ENCODE measurements at places on chromosomes 2 and 18. TPM values are rescaled to one million over a fixed set of nuclear protein-coding genes. Genes with fewer than 3 reads are reported as not detected.
A peak's percentile ranks its signal among the peaks of the same experiment; 100 is the strongest.

DNA sequence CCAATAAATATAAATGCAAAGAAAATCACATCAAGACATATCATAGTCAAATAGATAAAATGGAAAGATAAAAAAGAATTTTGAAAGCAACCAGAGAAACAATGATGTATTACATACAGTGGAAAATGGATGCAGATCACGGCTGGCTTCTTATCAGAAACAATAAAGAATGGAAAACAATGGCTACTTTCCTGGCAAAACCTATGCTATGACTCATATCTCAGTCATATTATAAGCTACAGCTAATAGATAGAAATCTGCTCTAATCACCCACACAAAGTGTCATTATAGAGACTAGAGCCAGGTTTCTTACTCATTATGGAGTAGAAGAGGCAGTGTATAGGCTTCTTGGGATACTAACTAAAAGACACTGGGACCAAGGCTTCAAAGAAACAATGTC lies 93.5 kb upstream of the TACR1 start:
- no peaks in the 10 kb centered on the region for H3K27me3 ChIP-seq
- H3K4me1 ChIP-seq, result peaks cover 17% of the 10 kb centered on the region
- no peak overlapping the region for H3K4me3 ChIP-seq
- no peaks in the 10 kb centered on the region for H3K36me3 ChIP-seq
- DNase-seq, result peak; percentile 96

GRCh38 chr18:22868831-22869230 lies 64.3 kb upstream of the RBBP8 start:
- no peaks in the 10 kb centered on the region for H3K4me1 ChIP-seq
- H3K4me3 ChIP-seq, result no peak overlapping the region
- H3K27ac ChIP-seq, result no peak overlapping the region
- H3K36me3 ChIP-seq, result no peaks in the 10 kb centered on the region
- DNase-seq, result no peak
- peaks cover 30% of the 10 kb centered on the region for H3K27me3 ChIP-seq

GRCh38 chr18:79755496-79756142 lies 42.1 kb upstream of the KCNG2 start:
- H3K27me3 ChIP-seq, result no peaks in the 10 kb centered on the region
- H3K4me1 ChIP-seq, result no peaks in the 10 kb centered on the region
- peaks cover 6% of the 10 kb centered on the region for H3K36me3 ChIP-seq
- H3K27ac ChIP-seq, result no peak overlapping the region
- no peak for DNase-seq
- H3K4me3 ChIP-seq, result no peak overlapping the region

- H3K4me3 ChIP-seq, result no peak overlapping the region
- DNase-seq, result no peak
- no peaks in the 10 kb centered on the region for H3K27me3 ChIP-seq
- H3K36me3 ChIP-seq, result no peaks in the 10 kb centered on the region
- H3K4me1 ChIP-seq, result peaks cover 6% of the 10 kb centered on the region
Observed at GRCh38 chr2:127076924-127077323, 30.0 kb downstream of the BIN1 start.

- H3K4me3 ChIP-seq, result no peak overlapping the region
- H3K4me1 ChIP-seq, result peaks cover 22% of the 10 kb centered on the region
- no peaks in the 10 kb centered on the region for H3K27me3 ChIP-seq
Observed at GRCh38 chr2:36677386-36677785, 19.1 kb upstream of the VIT start.

DNA sequence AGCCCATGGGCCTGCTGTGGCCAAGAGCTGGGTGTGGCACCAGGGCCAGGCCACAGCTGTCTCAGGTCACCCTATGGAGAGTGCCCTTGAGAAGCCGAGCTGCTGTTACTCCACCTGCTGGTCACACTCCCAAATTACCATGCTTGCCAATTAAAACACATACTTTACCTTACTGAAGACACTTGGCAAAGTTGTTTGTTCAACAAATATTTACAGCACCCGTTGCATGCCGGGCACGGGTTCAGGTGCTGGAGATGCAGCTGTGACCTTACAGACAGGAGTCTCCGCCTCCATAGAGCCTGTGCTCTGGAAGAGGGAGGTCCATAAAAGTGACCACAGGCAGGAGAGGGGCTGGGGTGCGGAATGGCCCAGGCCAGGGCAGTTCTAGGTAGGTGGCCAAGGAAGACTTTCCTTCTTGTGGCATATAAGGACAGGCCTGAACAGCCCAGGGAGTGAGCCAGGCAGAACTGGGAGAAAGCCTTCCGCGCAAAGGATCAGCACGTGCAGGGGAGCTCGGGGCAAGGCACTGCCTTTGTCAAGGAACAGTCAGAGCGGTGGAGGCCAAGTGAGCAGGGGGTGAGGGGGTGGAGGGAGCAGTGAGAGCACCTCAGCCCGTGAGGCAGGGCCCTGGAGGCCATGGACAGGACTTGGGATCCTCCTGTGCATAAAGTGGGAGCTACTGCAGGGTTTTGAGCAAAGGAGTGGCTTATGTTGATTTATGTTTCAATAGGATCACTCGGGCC lies 23.6 kb upstream of the RBM44 start:
- H3K27ac ChIP-seq, result no peak overlapping the region
- DNase-seq, result peak; percentile 69
- H3K27me3 ChIP-seq, result no peaks in the 10 kb centered on the region
- no peak overlapping the region for H3K4me3 ChIP-seq
- H3K4me1 ChIP-seq, result no peaks in the 10 kb centered on the region
- H3K36me3 ChIP-seq, result peaks cover 8% of the 10 kb centered on the region

GRCh38 chr18:68219872-68220271 lies 495.0 kb downstream of the TMX3 start:
- peak; percentile 2 for DNase-seq
- no peak overlapping the region for H3K4me3 ChIP-seq
- no peaks in the 10 kb centered on the region for H3K4me1 ChIP-seq
- no peaks in the 10 kb centered on the region for H3K27me3 ChIP-seq

GRCh38 chr2:154696810-154697417 lies 1.6 kb upstream of the KCNJ3 start:
- DNase-seq, result no peak
- H3K4me1 ChIP-seq, result no peaks in the 10 kb centered on the region
- H3K27me3 ChIP-seq, result peaks cover 22% of the 10 kb centered on the region
- H3K4me3 ChIP-seq, result no peak overlapping the region
- no peaks in the 10 kb centered on the region for H3K36me3 ChIP-seq
- no peak overlapping the region for H3K27ac ChIP-seq

- no peaks in the 10 kb centered on the region for H3K4me1 ChIP-seq
Observed at GRCh38 chr2:129499747-129500146, 479.7 kb upstream of the RAB6C start.

DNA sequence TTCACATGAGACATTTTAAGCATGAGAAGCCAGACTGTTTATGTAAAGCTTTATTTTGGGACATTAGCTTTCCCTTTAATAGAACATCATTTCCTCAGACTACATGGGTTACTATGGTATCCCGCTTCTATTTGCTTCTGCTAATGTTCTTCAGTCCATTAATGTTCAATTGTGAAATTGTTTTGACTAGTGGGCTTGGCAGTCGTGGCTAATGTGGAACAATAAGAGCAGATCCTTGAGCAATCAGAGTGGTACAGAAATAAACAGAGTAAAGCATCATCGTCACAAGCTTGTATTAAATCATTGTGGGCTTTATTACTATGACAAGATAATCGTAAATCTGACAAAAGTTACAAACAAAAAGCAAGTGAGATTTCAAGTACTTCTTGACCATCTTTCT lies 60.2 kb downstream of the PDE1A start:
- DNase-seq, result no peak
- H3K36me3 ChIP-seq, result no peaks in the 10 kb centered on the region
- H3K27ac ChIP-seq, result no peak overlapping the region
- no peaks in the 10 kb centered on the region for H3K4me1 ChIP-seq
- no peaks in the 10 kb centered on the region for H3K27me3 ChIP-seq
- no peak overlapping the region for H3K4me3 ChIP-seq

DNA sequence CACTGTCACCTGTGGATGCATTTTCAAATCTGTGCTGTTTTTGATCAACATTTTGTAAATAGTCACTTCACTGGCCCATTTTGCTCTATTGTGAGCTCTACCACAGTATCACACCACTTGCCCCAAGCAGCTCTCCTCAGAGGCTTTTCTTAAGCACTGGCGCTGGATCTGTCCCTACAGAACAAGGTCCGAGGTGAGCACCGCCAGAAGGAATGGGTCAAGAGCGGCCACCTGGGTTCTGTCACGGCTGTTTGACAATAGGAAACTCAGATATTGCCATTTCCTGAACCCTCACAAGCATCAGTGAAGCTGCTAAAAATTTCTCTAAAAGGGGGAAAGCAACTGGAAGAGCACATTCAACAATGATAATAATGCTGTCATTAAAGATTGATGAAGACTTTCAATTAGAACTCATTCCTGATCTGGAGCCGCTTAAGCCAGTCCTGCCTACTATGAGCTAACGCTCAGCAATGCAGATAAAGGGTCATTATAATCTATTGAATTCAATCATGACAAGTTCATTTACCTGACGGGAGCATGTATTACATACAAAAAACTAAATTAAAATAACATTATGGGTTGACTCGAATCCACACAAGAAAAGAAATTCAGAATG lies 514.0 kb downstream of the GALR1 start:
- no peaks in the 10 kb centered on the region for H3K4me1 ChIP-seq
- no peak for DNase-seq
- no peaks in the 10 kb centered on the region for H3K27me3 ChIP-seq
- H3K4me3 ChIP-seq, result no peak overlapping the region
- no peak overlapping the region for H3K27ac ChIP-seq

GRCh38 chr2:237841051-237841450 lies 18.4 kb upstream of the RAMP1 start:
- no peaks in the 10 kb centered on the region for H3K4me1 ChIP-seq
- H3K36me3 ChIP-seq, result no peaks in the 10 kb centered on the region
- peaks cover 5% of the 10 kb centered on the region for H3K27me3 ChIP-seq
- DNase-seq, result no peak
- no peak overlapping the region for H3K4me3 ChIP-seq

Gene TACR1
- not detected for polyA plus RNA-seq

Gene SLC23A3
- 3.2 TPM for polyA plus RNA-seq

Gene CNDP1
- not detected for polyA plus RNA-seq

Gene SERPINB3
- not detected for polyA plus RNA-seq

Gene CCDC148
- 0.04 TPM for polyA plus RNA-seq
